ENCODE measurements at places on chromosomes 5 and 9.

- DNase-seq: no peak
Measured at GRCh38 chr5:95220381-95220780, 64.5 kb downstream of the MCTP1 start.

DNA sequence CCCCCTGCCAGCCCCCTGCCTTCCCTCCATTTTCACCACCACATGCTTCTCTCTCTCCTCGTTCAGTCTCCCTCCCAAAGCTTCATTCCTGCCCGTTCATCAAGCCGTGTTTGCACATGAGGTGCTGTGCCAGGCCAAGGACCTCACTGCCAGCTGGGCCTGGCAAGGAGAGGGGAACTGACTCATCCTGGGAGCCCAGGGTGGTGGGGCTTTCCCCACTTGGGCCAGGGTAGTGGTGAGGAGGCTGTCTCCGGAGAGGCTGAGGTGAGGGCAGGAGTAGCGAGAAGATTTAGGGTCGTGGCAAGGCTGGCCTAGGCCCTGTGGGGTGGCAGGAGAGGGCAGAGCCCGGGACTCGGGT lies 30.4 kb upstream of the NOTCH1 start:
- no peak for DNase-seq

GRCh38 chr5:407801-408268 lies 35.1 kb upstream of the EXOC3 start:
- DNase-seq: no peak

- no peak for DNase-seq
Measured at GRCh38 chr5:133820507-133820906, 147.9 kb downstream of the C5orf15 start.

GRCh38 chr9:36192196-36192595 lies 1.5 kb downstream of the CLTA start:
- no peak for DNase-seq

DNA sequence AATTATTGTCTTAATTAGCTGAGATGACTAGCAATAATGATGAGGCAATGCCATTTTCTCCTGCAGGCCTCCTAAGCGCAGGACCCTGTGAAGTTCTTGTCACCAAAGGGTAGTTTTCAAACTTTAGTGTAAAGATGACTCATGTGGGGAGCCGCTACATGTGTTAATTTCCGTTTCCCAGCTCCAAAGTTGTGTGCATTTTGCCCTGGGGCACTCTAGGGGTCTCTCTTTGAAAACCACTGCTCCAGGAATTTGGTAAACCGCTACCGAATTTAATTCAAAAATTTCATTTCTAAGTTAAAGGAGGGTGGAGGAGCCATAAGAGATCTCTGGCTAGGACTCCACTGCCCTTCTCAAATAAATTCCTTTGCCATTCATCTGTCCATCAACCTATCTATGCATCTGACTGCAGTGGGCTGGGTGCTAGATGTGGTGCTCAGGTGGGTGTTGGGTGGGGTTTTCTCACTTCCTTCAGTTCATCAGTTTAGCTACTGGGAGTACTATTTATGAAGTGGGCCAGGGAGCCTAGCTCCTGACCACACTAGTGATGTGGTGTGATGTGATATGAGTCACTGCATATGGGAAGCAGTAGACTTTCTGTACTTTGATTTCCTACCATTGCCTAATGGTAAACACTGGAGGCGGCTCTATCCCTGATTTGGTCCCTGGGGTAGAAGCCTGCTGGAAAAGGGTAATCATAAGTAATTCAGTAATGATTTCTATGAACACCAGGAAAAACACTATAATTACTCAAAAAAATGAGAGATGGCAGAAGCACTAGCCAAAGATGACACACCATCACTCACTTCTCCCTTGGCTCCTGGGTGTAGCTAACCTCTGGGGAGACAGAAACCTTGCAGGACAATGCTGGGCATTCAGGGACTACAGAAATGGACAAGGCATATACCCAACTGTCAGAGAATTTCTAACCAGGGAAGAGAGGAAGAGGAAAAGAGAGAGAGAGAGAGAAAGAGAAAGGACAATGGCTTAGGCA lies 4.0 kb upstream of the ZSWIM6 start:
- DNase-seq: peak; percentile 84

- DNase-seq: no peak
Measured at GRCh38 chr9:79719021-79719420, 147.3 kb downstream of the TLE4 start.

All from inflammatory macrophage (primary cell).